ENCODE measurements at places on chromosomes 2 and 18. TPM values are rescaled to one million over a fixed set of nuclear protein-coding genes. Genes with fewer than 3 reads are reported as not detected.

EFHD1 gene
- 1.2 TPM for total RNA-seq

EIF2AK3 gene
- 19.9 TPM for total RNA-seq

STARD6 gene
- 0.88 TPM for total RNA-seq

IL36A gene
- total RNA-seq: not detected

POTEJ gene
- not detected for total RNA-seq

DNAJC5G gene
- not detected for total RNA-seq

MOGAT1 gene
- 0.24 TPM for total RNA-seq

XDH gene
- 0.88 TPM for total RNA-seq

SNX17 gene
- total RNA-seq: 191 TPM

FTCDNL1 gene
- total RNA-seq: 3.1 TPM

VAPA gene
- total RNA-seq: 258 TPM

REG1B gene
- total RNA-seq: not detected

ABCG8 gene
- total RNA-seq: not detected

LRATD1 gene
- total RNA-seq: 0.12 TPM

GPC1 gene
- total RNA-seq: 13.9 TPM

SCYGR4 gene
- not detected for total RNA-seq

STK25 gene
- total RNA-seq: 158 TPM

REEP1 gene
- not detected for total RNA-seq

PAX3 gene
- total RNA-seq: 35.4 TPM
